Activated CD8-positive, alpha-beta memory T cell treated with anti-CD3 and anti-CD28 coated beads for 1 hour (primary cell): ENCODE measurements at places on chromosomes 6 and 20.

GRCh38 chr6:27101824-27102223 lies 145.7 kb upstream of the PRSS16 start:
- no peak for DNase-seq

DNA sequence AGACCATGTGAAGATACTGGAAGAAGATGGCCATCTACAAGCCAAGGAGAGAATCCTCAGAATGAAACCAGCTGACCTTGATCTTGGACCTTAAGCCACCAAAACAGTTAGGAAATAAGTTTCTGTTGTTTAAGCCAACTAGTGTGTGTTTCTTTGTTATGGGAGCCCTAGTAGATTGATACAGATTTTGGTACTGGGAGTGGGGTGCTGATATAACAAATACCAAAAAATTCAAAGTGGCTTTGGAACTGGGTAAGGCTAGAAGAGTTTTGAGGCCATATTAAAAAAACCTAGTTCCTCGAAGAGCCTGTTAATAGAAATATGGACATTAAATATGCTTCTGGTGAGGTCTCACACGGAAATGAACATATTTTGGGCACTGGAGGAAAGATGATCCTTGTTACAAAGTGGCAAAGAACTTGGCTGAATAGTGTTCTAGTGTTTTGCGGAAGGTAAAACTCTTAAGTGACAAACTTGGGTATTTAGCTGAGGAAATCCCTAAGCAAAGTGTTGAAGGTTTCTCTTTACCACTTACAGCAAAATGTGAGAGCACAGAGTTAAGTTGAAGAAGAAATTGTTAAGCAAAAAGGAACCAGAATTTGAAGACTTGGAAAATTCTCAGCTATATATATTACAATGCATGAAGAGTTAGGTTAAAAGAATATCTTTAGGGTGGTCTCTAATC lies 55.1 kb upstream of the CD83 start:
- no peak for DNase-seq

DNA sequence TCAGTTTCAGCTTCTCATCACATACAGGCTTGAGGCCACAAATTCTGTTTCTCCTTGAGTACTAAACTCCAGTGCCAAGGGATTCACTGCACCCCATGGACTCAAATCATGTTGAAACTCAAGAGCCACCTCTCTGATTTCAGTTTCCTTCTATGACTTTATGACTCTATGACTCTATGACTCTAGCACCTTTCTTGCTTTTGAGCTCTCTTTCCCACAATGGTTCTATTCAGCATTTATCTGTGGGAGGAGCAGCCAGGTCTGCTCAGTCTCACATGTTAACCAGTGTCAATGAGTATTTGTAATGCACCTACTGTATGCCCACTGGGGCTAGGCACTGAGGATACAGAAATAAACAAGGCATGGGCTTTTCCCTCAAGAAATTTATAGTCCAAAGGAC lies 14.6 kb upstream of the SLC22A2 start:
- DNase-seq = no peak

- no peak for DNase-seq
These were observed 599 bp upstream of the PSORS1C1 start for GRCh38 chr6:31113861-31114540.

GRCh38 chr20:62804021-62804626 lies 511 bp upstream of the OGFR start:
- DNase-seq = no peak

- no peak for DNase-seq
These were observed 48.3 kb downstream of the AHI1 start for GRCh38 chr6:135449246-135449645.

GRCh38 chr6:84696166-84696565 lies 68.2 kb downstream of the TBX18 start:
- no peak for DNase-seq

GRCh38 chr20:60046011-60046413 lies 87.8 kb downstream of the CDH26 start:
- DNase-seq = no peak

DNA sequence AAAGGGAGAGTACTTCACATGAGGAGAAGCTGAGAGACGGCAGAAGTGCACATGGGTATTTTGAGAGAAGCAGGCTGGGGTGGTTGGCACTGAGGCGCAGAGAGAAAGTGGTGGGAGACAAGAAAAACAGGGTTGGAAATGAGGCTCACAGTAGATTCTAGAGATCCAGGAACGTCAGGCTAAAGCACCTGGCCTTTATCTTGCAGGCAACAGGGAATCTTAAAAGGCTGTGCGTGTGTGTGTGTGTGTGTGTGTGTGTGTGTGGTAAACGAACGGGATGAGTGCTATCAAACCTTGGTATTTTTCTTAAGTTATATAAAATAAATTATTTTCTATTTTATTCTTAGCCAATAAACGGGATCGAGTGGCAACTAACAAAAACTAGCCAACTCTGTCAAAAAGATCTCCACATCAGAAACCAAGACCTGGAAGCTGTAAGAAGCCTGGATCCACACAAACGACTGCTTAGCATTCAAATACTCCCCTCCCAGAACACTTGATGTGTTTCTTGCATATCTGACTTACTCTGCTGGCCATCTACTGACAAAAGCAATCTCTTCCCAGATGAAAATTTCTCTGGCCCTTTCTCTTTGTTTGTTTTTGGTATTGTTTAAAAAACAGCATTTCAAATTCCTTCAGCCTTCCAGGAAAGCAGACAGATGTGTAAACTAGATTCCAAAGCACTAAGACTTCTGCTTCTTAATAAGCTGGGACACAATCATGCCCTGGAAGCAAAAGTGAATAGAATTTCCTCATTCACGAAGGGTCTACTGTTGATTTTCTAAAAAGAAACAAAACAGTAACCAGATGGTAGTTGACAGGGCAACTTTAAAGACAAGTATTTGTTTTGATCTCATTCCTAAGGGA lies 44.8 kb upstream of the FABP7 start:
- no peak for DNase-seq
